NCI-H2081 treated with DMSO at 0.1 percent for 48 hours (cell line): ENCODE measurements at places on chromosomes 1 and 21.
A peak's percentile ranks its signal among the peaks of the same experiment; 100 is the strongest.

GRCh38 chr1:19398309-19398760, 86.2 kb downstream of the SLC66A1 start:
- DNase-seq, result no peak

DNA sequence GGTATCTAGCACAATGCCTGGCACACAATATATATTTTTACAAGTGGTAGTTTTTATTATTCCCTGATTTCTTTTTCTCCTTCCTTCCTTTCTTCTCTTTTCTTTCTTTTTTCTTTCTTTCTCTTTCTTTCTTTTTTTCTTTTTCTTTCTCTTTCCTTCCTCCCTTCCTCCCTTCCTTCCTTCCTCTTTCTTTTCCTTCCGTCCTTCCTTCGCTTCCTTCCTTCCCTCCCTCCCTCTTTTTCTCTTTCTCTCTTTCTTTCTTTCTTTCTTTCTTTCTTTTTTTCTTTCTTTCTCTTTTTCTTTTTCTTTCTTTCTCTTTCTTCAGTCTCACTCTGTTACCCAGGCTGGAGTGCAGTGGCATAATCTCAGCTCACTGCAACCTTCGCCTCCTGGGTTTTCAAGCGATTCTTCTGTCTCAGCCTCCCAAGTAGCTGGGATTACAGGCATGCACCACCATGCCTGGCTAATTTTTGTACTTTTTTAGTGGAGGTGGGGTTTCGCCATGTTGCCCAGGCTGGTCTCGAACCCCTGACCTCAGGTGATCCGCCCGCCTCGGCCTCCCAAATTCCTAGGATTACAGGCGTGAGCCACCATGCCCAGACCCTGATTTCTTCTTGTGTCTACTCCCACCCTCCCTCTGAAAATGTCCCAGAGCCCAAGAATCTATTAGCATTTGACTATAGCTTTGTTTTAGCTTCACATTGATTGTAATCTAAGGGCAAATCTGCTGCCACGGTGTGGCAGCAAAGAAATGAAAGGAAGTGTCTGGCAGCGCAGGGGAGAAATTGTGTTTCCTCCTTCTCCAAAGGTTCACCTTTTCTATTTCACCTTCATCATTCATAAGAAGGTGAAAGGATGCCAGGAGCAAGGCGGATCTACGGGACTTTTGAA, 19.9 kb upstream of the ABCB10 start:
- DNase-seq, result no peak

DNA sequence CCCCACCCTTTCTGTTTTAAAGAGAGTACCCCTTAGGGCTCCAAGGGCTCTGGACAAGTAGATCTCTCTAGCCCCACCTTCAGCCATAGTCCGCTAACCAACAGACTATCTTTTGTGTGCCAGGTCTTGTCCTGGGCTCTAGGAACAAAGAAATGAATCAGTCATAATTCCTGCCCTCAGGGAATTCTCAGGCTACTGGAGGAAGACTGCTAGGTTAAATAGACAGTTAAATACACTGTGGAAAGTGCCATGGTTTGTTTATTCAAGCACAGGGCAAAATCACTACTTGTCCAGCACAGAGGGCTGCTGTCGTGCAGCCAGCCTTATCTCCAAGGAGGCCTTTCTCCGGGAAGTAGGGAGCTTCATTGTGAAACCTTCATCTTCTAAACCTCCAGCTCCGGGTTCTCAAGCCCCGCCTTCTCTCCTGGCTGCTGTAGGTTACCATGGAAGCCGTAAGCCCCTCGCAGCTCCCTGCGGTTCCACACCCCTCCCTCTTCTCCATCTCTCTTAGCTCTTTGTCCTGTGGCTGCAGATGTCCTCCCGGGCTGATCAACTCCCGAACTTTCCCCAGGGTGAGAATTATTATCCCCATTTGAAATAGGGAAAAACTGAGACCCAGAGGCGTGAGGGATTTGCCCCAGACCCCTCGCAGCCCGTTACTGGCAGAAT, 29.8 kb downstream of the SHISAL2A start:
- DNase-seq, result peak; percentile 20

DNA sequence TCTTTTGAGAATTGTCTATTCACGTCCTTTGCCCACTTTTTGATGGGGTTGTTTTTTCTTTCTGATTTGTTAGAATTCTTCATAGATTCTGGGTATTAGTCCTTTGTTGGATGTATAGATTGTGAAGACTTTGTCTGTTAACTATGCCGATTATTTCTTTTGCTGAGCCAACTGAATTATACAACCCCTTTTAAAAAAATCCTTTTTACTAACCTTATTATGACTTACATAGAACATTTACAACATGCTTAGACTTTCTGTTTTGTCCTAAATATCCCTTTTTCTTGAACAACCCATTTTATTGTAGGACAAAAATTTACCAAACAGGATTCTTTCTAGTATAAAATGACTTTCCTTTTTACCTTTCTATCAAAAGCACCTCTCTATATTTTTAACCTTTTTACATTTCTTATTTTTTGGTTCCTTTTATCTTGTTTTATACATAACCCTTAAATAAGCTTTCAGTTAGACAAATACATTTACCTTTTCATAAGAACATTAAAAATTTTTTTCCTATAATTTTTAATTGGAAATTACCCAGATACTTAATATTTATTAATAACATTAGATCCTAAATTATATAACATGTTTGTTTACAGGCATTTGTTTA, 70.4 kb upstream of the TTLL7 start:
- no peak for DNase-seq

DNA sequence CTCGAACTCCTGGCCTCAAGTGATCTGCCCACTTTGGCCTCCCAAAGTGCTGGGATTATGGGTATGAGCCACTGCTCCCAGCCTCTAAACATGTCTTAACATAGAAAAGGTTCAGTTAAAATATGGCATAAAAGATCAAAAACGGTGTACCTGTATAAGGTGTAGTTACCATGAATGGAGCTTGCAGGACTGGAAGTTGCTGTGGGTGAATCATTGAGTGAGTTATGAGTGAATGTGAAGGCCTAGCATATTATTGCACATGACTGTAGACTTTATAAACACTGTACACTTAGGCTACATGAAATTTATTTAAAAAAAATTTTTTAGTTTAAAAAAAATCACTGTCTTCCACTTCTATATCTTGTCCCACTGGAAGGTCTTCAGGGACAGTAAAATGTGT, 15.7 kb downstream of the ABCD3 start:
- DNase-seq, result no peak

GRCh38 chr1:61299463-61299862, 217.1 kb downstream of the NFIA start:
- DNase-seq, result no peak

DNA sequence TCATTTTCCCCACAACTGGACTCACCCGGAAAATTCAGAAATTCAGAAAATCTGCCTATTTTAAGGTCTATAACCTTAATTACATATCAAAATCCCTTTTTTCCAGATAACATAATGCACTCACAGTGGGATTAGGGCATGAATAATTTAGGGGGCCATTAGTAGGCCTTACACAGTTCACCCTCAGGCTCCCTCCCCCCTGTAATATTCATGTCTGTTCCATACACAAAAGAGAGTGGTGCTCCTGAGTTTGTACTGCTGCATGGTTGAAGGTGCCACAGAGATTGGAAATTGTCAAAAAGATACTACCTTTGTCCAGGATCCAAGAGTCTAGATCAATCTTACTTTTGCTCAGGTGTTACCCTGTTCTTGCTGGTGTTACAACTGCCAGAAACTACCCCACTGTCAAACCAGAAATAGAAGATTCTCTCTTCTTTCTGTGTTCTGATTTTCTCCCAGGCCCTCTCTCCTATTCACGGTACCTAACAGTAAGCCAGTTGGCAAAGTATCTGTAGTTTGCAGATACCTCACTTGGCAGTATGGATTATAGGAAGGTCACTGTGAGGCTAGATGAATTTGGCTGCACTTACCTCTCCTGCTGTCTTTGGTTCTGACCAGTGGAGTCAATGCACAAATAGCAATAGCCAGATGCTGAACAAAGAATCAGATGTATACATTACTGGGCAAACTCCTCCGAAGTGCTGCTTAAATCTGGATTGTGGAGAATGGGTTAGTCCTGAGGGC, 53.2 kb downstream of the C1orf198 start:
- no peak for DNase-seq

DNA sequence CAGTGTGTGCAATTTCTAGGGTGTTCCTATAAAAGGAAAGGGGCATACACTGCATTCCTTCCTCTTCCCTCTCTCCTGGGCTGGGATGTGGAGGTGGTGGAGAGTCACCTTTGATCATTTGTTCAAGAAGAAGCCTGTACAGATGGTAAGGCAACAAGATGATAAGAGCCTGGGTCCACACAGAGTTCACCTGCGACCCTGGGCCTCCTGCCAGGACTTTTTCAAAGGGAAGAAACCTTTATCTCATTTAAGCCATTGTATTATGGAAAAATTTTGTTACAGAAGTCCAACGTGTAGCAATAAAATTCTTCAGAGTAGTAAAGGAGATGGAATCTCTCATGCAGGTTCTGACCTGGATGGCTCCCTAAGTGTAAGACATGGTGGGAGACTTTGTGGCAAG, 189.1 kb downstream of the MIS18A start:
- no peak for DNase-seq

GRCh38 chr1:43448955-43449707, 4.6 kb downstream of the HYI start:
- no peak for DNase-seq

DNA sequence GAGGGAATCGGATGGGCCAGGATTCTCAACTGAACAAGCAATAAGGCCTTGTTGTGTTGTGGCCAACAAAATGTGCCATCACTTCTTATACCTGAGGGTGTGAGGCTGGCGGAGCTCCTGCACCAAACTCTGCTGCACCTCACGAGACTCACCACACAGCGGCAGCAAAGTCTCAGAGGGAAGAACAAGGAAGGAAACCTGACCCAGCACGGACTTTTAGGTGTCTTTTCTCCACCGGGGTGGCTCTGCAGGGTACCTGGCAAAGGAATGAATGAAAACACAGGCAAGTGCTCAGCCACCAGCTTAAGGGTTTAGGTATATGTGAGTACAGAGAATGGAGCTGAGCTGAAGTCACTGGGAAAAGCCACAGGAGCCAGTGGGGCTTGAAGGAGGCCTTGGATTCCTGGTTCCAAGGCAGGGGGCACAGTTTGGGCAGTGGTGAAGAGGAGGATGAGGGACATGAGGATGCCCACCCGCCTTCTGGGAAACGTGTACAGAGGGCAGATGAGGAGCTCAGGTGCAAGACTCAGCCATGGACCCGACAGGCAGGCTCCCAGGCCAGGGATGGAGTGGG, 31.1 kb upstream of the HSD3B1 start:
- no peak for DNase-seq

- DNase-seq, result no peak
Measured at GRCh38 chr1:74426208-74426937, 86.0 kb downstream of the LRRC53 start.

GRCh38 chr1:95966866-95967265, 732.9 kb downstream of the RWDD3 start:
- no peak for DNase-seq

DNA sequence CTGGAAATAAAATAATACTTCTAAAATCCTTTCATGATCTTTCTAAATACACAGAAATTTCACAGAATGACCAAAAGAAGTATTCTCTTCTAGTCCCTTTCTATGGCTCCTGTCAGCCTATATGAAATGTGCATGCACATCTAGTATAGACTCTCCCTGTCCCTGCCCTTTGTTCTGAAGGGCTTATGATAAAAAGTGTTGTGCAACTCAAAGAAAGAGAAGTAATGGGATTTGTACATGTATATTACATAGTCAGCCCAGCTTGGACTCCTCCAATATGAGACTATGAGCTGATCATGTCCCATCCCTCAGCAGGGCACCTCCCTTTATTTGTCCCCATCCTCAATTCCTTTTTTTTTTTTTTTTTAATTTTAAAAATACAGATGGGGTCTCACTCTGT, 42.1 kb upstream of the LAX1 start:
- DNase-seq, result no peak

DNA sequence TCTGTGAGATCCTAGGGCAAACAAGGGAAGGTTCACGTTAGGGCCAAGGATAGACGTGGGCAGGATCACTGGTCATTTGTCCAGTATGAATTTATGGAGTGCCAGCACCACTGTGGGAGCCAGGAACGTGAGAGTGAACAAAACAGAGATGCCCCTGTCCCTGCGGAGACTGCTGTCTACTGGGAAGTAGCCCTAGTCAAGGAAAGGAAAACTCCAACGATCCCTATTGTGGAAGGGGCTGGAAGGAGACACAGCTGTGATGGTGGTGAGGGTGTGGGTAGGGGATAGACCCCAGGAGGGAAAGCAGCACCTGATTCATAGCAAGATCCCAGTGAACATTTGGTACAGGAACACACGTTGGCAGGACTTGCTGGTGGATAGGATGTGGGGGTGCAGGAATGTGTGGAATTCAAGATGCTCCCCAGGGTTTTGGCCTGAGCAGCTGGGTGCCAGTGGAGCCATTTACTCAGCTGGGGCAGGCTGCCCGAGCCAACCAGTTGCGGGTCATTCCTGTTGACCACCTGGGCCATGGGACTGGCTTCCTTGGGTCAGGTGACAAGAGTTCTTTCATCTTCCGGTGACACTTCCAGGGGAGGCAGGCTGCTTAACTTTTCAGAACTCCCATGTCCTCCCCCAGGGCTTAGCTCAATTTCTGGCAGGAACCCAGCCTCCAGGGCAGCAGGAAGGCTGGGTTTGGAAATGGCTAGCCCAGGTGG, 1.2 kb upstream of the ATP13A2 start:
- no peak for DNase-seq

GRCh38 chr1:226525750-226526149, 22.8 kb upstream of the STUM start:
- DNase-seq, result no peak

DNA sequence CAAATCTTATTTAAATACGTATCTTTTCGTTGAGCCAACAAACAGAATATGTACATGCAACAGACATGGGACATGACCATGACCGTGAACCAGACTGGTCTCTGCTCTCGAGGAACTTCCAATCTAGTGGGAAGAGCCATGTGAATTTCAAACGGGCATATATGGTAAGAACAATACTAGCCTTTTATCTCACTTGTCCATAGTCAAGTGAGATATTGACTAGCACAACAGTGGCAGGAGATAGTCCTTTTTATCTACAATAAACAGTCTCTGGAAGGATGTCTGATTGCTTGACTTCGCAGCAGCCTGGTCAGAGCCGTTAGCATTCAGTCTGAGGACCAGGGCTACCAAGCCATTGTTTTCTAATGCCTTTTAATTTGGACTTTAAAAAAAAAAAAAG, 12.6 kb upstream of the PLA2G2C start:
- no peak for DNase-seq
